ENCODE measurements at places on chromosomes 4 and X. TPM values are rescaled to one million over a fixed set of nuclear protein-coding genes. Genes with fewer than 3 reads are reported as not detected.

Gene PUDP
- 17.7 TPM for polyA plus RNA-seq

Gene UGT2B17
- not detected for polyA plus RNA-seq

Gene PRDM5
- not detected for polyA plus RNA-seq

Gene SPANXA2
- not detected for polyA plus RNA-seq

Gene FAM149A
- not detected for polyA plus RNA-seq

DNA sequence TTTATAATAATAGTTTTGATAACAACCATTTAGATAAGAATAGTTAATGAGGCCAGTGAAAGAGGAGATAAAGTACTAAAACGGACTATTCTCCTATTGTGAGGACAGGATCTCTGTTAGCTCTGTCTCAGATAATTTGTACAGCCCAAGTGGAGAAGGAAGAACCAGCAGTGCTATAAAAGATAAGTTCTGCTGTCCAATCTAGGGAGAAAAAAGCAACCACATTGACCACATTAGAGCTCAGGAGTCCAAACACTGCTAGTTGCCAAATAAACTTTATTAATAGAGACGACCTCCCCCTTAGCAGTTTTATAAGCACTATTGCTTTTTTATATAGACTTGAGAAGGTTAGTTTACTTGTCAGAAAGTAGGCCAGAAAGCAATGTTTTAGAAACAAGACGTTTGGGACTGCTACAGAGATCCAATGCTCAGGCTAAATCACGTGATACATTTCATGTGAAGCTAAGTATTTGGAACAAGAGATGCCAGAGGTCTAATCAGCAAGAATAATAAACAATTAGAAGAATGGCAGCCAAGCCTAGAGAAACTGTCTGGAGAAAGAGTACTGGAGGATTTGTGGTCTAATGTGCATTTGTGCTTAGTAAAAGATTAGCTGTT is 15.9 kb downstream of the IL15 start:
- DNase-seq = no peak

- DNase-seq = no peak
Measured at GRCh38 chrX:15804563-15804962, 14.3 kb downstream of the ZRSR2 start.

DNA sequence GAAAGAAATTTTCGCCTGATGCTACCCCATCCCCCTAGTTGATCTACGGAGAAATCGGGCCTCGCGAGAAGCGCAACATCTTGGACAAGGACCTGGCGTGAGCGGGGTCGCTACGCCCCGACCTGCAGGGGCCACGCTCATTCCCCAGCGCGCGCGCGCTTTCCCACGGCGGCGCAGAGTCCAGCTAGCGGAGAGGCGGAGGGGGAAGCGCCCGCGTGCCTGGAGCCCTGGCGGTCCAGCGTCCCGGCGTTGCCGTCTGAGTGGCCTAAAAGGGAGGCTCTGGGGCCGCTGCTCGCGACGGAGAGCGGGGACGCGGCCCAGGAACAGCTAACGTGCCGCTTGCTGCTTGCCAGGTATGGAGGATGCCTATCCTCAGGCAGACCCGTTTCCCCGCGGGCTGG is 6.0 kb upstream of the SOX3 start:
- no peak for DNase-seq

DNA sequence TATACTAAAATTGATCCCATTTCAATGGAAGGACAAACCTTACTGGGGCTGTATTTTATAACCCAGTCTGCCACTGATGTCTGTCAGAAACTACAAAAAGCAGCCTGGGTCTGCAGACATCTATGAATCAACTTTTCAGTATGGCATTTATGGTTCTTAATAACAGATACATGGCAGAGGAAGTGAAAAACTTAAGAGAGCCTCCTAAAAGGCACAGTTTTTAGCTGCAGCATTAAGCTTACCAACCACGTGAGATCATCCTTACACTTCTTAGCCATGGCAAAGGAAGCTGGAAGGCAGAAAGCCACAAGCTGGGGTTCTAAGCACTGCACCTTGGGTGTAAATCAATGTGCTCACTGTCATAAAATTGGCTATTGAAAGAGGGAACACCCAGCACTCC is 16.6 kb upstream of the UGT2B17 start:
- no peak for DNase-seq

DNA sequence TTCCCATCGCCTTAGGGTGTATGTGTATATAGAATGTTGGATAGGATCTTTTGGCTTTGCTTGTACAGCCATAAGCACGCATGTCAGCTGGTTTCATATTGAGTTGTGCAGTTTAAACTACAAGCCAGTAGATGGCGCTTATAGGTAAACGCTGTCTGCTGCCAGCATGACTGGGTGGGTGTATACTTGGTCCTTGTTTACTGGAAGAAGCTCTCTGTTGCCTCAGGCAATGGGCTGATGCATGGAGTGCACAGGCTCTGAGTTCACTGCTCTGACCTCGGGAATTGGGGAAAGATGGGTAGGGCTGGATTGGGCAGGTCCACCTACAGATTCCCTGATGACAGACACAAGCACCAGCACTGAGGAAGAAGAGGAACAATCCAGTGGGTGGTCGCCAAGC is 831.5 kb downstream of the STIM2 start:
- peak; percentile 28 for DNase-seq

- no peak for DNase-seq
Measured at GRCh38 chr4:48031802-48032525, 15.4 kb downstream of the NIPAL1 start.

DNA sequence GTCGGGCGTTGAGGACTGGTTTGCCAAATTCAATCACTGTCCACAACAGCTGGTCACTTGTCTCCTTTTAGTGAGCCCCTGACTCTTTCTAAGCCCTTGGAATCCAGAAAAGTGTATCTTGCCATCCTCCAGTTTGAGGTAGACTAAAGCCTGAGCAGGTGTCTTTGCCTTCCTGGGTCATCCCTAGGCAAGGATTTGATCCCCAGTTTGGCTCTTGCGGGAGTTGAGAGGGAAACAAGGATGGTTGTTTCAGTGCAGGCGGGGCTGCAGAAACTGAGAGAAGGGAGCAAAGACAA is 2.2 kb upstream of the FGF5 start:
- DNase-seq = no peak

- DNase-seq = peak; percentile 45
Measured at GRCh38 chr4:52376132-52376704, 282.9 kb downstream of the USP46 start.

DNA sequence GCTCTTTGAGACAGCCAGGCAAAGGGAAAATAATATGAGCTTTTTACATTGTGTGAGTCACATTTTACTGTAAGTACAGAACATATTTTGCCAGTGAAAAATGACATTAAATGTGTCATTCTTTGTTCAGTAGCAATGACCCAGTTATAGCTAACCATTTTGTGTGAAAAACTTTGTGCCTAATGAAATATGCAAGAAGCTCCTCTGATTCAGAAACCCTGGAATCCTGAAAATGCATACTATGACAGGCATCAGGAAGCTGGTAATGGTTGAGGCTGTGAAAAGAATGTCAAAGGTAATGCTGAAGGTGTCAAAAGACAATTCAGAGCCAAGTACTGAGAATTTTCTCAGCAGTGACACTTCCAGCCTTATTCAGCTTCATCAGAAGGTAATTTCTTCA is 549.5 kb upstream of the SMIM31 start:
- peak; percentile 1 for DNase-seq

GRCh38 chr4:168765726-168766125 is 244.3 kb downstream of the CBR4 start:
- no peak for DNase-seq

GRCh38 chr4:146522869-146523205 is 1.1 kb upstream of the SLC10A7 start:
- DNase-seq = peak; percentile 8

- no peak for DNase-seq
Measured at GRCh38 chrX:31168551-31168950, 96.7 kb upstream of the FTHL17 start.

DNA sequence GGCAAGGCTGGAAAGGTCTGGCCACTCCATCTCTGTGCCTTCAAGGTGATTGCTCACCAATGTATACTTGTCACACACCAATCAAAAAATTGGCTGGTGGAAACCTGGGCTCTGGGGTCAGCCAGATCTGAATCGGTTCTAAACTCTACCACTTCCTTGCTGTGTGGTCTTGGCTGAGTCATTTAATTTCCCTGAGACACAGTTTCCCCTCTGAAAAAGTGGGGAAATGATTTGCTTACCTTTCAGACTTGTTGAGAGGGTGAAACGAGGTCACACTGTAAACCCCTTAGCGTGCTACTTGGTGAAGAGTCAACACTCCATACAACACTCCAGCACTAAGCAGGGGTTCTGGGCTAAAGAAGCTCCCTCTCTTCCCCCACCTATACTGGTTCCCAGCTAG is 252.3 kb upstream of the ZIC3 start:
- no peak for DNase-seq

DNA sequence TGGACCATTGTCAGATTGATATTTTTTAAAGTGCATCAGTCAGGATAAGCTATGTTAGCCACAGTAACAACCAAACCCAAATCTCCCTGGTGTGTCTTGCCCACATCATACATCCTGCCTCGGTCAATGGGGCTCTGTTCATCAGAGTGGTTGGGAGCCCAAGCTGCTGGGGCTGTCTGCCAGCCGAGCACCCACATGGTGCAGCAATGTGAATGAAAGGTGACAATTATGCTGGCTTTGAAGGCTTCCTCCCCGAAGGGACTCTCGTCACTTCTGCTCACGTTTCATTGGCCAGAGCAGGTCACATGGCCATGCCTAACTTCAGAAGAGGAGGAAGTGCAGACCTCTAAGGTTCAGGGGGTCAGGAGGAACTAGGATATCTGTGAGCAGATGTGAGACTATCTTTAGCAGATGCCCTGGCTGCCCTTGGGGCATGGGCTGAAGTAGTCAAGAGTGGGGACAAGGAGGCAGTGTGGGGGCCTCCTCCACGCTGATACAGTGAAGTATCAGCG is 1.3 kb upstream of the JAKMIP1 start:
- no peak for DNase-seq

GRCh38 chrX:39859991-39860861 is 237.5 kb downstream of the BCOR start:
- no peak for DNase-seq
